Panc1 (cell line): ENCODE measurements at places on chromosomes 7 and 10.
A peak's percentile ranks its signal among the peaks of the same experiment; 100 is the strongest.

DNA sequence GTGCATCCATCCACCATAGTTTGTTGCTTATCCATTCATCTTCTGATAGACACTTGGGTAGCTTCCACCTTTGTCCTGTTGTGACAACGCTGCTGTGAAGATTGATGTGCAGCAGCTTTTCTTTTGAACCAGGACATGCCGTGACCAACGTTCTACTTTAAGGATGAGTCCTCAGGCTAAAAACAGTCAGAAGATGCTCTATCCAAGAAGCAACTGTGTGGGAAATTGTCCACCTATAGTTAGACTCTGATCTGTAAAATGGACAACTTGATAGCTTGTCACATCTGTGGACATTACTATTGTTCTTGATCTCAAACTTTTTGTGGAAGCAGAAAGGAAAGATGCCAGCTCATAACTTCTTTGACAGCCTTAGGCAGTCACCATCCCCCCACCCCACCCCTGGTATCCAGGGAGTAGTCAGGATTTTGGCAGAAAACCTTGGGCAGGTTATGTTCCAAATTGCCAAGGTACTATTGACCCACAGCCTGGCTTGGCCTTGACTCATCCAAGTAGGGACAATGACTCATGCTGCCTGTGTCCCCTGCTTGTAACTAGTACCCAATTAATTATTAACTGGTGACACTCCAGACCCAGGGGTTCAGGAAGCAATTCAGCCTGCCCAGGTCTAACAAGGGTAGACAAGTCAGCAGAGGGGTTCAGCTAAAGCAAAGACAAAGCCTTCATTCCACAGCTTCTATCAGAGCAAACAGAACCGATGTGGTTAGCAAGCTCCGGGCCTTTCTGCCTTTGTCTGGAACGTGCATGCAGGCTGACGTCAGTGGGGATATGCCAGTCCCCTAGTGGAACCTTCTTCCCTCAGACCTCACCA lies 99.6 kb upstream of the ANLN start:
- DNase-seq: peak; percentile 66

DNA sequence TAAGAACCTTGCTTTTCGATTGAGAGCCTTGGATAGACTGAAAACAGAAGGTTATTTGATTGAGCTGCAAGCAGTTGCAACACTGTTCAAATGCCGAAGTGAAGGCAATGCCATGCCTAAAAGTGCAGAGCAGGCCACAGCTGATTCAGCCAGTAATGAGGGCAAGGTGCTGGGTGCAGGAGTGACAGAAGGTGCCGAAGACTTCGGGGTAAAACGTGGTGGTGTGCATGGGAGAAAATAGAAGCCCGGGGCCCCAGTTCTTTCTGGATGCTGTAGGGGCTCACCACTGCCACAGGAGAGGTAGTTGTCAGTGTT lies 43.6 kb upstream of the GATAD1 start:
- DNase-seq: no peak

GRCh38 chr7:106767498-106768323 lies 97.4 kb upstream of the PIK3CG start:
- no peak for DNase-seq

GRCh38 chr10:35465673-35466072 lies 129.4 kb downstream of the CCNY start:
- DNase-seq: no peak

DNA sequence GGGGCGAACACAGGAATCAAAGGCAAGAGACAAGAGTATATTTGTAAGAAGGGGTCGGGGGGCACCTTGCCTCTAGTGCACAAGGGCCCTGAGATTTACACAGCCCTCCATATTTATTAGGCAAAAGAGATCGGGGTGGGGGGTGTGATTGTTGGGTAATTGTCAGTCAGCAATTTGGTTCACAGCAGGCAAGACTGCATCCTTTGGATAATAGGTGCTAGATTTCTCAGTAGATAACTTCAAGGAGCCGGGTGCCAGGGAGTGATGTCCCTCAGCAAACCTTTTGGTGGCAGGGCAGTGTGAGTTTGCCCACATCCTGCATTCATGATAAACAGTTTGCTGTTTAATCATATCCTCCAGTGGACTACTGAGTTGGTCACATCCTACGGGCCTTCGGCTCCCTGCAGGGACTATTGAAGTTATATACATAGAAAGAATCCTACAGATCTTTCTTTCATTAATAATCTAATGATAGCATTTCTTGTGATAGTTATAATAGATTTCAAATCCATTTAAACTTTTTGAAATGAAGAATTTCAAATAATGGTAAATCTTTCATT lies 178.5 kb downstream of the GNAI1 start:
- DNase-seq: no peak

DNA sequence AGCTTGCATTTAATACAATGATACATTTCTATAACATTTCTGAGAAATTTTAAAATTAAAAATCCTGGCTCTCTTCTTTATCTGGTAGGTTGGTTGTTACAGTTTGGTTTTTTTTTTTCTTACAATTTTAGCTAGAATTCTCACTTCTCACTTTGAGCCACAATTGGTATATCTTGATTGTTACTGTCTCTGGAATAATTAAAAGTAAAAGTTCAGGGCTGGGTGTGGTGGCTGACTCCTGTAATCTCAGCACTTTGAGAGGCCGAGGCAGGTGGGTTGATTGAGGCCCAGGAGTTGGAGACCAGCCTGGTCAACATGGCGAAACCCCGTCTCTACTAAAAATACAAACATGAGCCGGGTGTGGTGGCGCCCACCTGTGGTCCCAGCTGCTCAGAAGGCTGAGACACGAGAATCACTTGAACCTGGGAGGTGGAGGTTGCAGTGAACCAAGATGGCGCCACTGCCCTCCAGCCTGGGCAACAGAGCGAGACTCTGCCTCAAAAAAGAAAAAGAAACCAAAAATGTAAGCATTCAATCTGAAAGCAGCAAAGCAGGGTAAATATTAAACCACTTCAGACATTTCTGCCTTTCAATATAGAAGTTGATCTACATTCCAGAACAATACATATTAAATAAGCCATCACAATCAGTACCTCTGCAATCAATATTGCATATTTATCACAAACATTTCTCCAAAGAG lies 88.6 kb upstream of the PFKP start:
- DNase-seq: no peak

- no peak for DNase-seq
Measured at GRCh38 chr7:50151661-50152060, 58.6 kb upstream of the ZPBP start.

GRCh38 chr7:152355474-152356057 lies 80.2 kb downstream of the KMT2C start:
- DNase-seq: no peak

DNA sequence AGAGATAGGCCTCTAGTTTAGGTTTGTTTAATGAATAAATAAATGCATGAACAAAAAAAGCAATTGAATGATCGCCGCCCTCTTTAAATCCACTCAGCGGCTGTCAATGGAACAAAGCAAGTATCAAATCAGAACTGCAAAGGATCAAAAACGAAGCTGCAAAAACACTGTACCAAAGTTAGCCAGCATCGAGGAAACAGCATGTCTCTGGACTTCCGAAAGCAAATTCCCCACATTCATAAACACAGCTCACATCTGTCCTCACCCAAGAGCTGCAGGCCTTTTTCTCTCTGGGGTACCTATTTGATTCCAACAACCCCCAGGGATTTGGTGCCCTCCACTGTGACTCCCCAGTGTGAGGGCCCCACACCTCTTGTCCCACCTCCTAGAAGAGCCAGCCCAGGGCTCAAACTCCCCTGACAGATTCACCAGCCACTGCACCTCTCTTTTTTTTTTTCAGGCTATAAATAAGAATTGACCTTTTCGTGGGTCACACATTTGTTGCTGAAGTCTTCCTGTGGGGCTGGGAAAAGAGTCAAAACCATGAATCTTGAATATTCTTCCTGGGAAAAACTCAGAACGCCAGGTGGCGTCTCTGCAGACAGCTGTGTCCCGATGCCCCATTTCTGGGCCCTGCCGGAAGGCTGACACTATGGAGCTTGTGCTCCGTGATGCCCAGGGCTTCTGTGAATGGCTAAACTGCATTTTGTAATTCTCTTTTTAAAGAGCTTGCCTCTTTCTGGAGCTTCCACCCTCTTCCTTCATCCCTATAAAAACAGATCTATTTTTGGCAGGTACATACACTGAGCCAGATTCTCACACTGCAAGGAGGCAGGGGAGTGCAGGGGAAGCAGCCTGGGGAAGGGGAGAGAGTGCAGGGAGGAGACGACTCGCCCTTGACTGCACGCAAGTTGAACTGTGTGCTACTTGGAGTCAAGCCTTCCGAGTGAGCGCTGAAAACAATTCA lies 51.7 kb downstream of the HSPA12A start:
- DNase-seq: no peak

DNA sequence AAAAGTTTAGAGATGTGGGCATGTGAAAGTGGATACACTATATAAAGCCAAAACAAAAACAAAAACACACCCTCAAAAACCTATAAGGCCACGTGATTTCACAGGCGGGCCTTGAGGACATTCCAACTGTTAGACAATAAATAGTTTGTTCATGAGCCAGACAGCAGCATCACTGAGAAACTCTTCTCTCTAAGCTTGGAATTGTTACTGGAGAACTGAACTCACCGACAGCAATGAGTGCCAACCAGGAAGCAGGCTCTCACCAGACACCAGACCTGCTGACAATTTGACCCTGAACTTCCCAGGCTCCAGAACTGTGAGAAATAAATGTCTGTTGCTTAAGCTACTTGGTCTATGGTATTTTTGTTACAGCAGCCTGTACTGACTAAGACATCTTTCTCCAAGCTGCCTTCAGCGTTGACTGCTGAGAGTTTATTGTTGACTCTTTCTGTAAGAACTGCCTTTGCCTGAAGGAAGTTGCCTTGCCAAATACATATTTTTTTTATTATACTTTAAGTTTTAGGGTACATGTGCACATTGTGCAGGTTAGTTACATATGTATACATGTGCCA lies 107.5 kb downstream of the EPDR1 start:
- DNase-seq: no peak

- DNase-seq: no peak
Measured at GRCh38 chr10:42960491-42960990, 116.3 kb upstream of the RET start.

GRCh38 chr7:1466524-1467271 lies 7.4 kb upstream of the MICALL2 start:
- DNase-seq: no peak

- peak; percentile 91 for DNase-seq
Measured at GRCh38 chr7:116522247-116522646, 2.6 kb upstream of the CAV1 start.

DNA sequence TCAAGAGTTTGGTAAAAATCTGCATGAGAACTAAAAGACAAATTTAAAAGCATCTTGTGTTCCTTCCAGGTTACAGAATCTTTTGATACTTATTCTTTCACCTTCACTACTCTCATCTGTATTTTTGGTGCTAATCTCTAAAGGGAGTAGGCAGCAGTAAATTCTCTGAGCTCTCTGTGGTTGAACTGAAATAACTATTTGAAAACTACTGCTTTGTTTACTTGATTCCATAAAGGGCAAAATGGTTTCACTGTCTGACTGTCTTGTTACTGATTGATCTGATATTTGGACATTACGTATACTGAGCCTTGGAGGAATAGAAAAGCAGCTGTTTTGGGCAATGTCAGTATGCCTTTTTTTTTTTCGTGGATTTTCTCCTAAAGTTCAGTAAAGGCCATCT lies 103.3 kb downstream of the CHRM2 start:
- no peak for DNase-seq

DNA sequence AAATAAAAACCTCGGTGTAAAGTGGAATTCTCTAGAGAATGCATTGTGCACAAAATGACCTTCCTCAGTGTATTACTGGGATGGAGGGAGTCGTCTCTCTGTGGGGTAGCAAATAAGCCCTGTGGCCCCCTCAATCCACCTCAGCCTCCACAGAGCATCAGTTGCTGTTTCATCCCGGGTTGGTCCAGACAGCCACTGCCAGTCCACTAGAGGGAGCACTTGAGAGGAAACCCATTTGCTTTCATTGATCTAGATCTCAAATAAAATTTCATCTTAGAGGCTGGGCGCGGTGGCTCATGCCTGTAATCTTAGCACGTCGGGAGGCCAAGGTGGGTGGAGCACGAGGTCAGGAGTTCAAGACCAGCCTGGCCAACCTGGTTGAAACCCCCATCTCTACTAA lies 1128.7 kb downstream of the CNTNAP2 start:
- peak; percentile 32 for DNase-seq
